Large intestine (tissue), 12 donors: ENCODE measurements at places on chromosomes 7 and 10. TPM values are rescaled to one million over a fixed set of nuclear protein-coding genes. Genes with fewer than 3 reads are reported as not detected.
A peak's percentile ranks its signal among the peaks of the same experiment; 100 is the strongest.

DNA sequence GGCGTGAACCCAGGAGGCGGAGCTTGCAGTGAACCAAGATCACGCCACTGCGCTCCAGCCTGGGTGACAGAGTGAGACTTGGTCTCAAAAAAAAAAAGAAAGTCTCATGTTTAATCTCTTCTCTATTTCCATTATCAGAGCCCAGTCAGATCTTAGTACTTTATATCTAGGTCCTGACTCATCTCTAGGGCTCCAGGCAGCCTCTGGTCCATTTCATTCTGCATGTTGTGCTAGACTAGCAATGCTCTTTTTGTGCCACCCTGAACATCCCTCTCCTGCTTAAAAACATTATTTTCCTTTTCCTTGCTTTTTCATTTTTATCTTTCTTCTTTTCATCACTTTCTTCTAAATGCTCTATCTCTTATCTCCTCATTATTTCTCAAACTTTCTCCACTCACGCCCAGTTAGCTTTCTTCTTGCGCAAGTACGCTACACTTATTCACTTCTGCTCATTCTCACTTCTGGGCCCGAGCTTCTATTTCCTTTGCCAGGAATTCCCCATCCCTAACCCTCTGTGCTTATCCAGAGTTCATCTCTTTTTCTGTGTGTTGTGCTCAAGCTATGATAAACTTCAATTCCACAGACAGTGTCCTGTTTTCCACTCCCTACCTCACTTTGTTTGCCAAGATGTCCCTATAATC, 63.9 kb downstream of the BTAF1 start:
- DNase-seq, result no peak

- peak; percentile 22 for DNase-seq
These were observed 109.5 kb upstream of the TMEM72 start for GRCh38 chr10:44801383-44802327.

DNA sequence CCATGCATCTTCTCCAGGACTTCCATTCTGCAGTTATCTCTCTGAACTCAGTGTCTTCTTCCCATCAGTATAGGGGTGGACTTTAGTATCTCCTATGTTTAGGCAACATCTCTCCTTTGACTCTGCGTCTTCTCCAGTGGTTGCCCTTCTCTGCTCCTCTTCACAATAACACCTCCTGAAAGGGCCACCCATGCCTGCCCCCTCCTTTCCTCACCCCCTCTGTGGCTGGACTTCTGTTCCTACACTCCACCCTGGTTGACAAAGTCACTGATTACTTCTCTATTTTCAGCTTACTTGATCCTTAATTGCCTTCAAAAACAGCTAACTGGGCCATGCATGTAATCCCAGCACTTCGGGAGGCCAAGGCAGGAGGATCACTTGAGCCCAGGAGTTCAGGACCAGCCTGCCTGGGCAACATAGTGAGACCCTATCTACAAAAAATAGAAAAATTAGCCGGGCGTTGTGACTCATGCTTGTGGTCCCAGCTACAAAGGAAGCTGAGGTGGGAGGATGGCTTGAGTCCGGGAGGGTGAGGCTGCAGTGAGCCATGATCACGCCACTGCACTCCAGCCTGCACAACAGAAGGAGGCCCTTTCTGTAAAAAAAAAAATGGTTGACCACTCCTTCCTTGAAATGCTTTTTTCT, 13.7 kb downstream of the SRGN start:
- no peak for DNase-seq

- no peak for DNase-seq
These were observed 16.1 kb upstream of the XPNPEP1 start for GRCh38 chr10:109939315-109939961.

GRCh38 chr10:79460687-79461086, 15.3 kb upstream of the ZCCHC24 start:
- DNase-seq, result no peak

GRCh38 chr10:91271886-91272285, 51.4 kb downstream of the PCGF5 start:
- no peak for DNase-seq

- no peak for DNase-seq
These were observed 63.1 kb downstream of the PRR15 start for GRCh38 chr7:29626730-29627129.

DNA sequence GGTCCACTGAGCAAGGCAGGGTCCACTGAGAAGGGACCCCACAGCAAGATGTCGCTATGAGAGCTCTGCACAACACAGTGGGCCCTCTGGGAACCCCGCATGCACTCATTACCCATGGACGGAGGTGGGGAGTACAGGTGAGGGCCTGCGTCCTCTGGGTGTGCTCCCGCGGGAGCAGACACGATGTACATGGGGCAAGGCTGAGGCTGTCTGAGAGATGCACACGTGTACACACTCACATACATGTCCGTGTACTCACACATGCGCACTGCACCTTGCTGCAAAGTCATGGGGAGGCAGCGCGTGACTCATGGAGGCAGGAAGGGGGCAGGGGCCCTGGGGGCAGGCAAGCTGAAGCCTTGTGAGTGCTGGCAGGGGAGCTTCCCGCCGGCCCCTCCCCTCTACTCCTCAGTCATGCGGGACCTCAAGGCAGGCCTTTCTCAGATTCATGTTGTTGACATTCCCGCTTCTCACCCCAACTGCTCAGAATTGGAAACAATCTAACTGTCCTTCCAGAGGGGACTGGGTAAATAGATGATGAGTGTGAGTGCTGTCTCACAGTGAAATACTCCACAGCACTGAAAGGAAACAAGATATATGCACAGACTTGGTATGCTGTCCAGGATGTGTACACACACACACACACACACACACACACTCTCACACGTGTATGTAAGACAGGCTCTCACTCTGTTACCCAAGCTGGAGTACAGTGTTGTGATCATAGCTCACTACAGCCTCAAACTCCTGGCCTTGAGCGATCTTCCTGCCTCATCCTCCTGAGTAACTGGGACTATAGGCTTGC, 40.0 kb downstream of the GOLGA7B start:
- peak; percentile 72 for DNase-seq

- peak; percentile 57 for DNase-seq
These were observed 41.9 kb downstream of the SEMA3C start for GRCh38 chr7:80876894-80877414.

GRCh38 chr7:151403764-151404163, 6.1 kb downstream of the WDR86 start:
- no peak for DNase-seq

ZC3HAV1L gene
- 13.1 TPM for polyA plus RNA-seq

VWC2 gene
- 0.63 TPM for polyA plus RNA-seq

SBDS gene
- 103 TPM for polyA plus RNA-seq

DKK1 gene
- 2.7 TPM for polyA plus RNA-seq

PRKG1 gene
- polyA plus RNA-seq, result 12.0 TPM

SFRP4 gene
- 0.79 TPM for polyA plus RNA-seq

ZSCAN21 gene
- 13.6 TPM for polyA plus RNA-seq

HABP2 gene
- polyA plus RNA-seq, result 27.7 TPM
